Esophagus mucosa (tissue), 1 donor: ENCODE measurements at places on chromosomes 16 and 17. TPM values are rescaled to one million over a fixed set of nuclear protein-coding genes. Genes with fewer than 3 reads are reported as not detected.

Gene RNF43
- 7.4 TPM for total RNA-seq

- ATAC-seq = no peak
Observed at GRCh38 chr17:68532826-68533225, 20.6 kb downstream of the PRKAR1A start.

DNA sequence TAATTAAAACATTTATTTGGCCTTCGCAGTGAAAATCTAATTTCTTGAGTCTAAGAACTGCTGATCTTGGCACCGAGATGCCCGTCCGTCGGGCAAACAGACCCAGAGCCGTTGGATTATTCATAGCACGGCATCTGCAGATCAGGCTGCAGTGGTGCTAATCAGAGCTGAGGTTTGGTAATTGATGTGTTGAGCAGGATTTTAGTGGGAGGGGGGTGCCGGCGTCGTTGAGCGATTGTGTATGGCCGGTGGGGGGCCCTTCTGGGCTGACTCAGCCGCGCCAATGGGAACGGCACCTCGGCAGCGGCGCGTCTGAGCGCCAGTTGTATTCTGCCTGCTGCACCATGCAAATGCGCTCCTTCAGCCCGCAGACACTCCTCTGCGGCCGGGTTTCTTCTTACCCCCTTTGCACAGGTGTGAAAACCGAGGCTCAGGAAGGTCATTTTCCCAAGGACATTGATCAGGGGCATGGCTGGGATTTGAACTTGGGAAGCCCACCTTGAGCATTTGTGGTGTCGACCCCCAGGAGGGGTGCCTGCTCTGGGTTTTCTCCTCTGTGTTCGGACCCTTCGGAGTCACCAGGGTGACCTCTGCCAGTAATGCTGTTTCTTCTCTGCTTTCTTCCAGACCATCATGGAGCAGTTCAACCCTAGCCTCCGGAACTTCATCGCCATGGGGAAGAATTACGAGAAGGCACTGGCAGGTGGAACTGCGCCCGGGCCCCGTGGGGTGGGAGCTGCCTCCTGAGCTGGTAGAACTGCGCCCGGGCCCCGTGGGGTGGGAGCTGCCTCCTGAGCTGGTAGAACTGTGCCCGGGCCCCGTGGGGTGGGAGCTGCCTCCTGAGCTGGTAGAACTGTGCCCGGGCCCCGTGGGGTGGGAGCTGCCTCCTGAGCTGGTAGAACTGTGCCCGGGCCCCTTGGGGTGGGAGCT is 18.4 kb downstream of the BAIAP2 start:
- no peak for ATAC-seq

DNA sequence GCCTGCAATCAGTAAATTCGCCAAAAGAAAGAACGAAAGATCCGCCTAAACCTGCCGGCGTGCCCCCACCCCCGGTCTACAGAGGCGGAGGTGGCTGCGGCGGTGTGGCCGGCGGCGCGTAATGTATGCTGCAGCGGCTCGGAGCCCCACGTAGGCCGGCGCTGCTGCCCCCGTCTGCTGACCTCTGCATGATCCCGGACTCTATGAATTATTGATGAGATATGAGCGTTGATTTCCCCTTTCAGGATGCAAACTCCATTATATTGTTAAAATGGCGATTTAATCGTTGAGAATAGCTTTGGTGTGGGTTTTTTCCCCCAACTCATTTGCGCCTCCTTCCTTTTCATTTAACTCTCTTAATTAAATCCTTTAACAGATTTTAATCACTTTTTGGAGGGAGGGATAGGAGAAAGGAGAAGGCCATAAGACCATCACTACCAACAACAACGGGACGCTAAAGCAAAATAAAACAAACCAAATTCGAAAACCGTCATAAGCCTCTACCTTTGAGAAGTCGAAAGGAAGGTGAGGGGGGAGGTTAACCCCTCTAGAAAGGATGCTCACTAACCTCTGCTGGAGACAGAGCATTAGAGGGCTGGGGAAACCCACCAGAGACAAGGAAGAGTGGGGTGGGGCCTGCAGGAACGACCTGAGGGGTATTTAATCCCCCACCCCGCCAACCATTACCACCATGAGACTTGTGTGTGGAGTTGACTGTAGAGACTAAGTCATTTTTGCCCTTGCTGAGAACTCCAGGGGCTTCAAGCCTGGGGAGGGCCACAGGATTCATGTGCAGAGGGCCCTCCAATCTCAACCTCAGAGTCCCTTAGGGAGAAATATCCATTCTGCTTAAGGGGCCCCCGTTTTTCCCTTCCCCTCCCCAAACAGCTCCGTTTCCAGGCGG is 3.4 kb downstream of the HOXB3 start:
- ATAC-seq = no peak

DNA sequence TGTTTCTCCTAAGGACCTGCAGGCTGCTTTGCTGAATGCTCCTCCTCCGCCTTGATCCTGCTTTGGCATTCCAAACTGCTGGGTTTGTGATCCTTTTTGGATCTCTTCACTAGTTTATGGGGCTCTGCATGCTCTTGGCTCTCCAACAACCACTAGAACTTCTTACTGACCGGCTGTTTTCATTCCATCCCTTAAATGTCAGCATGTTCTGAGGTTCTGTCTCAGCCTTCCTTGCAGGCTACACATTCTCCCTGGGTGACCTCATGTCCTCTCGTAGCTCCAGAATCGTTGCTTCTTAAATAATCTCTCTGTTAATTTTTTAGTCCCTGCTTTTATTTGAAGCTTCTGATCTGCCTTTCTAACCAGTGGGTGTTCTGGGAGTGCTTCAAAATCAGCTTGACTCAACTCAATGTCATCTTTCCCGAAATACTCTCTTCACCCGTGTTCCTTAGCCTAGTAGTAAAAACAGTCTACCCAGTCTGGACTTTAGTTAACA is 119.0 kb upstream of the HS3ST2 start:
- no peak for ATAC-seq

DNA sequence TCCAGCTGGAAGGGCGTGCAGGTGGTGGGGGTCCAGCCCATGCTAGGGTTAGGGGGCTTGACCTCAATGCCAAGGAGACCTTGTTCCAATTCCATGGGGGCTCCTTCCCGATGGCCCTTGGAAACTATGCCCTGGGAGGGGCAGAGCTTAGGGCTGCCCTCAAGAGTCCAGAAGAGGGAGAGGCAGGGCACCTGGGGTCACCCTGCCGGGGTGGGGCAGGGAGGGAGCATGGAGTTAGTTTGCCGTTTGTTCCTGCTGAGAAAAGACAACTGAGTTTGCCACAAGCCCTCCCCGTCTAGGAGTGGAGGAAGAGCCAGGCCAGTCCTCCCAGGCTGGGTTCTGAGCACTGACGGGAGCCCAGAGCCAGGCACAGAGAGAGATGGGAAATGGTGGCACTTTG is 21.4 kb downstream of the MMP15 start:
- no peak for ATAC-seq

GRCh38 chr17:45820052-45820780 is 24.5 kb upstream of the SPPL2C start:
- no peak for ATAC-seq
